Coronary artery (tissue), 2 donors: ENCODE measurements at places on chromosomes 7 and 10.

GRCh38 chr10:125213541-125214282, 53.3 kb upstream of the CTBP2 start:
- DNase-seq, result no peak

GRCh38 chr7:33062023-33062781, at the start of gene NT5C3A:
Gene NT5C3A (minus strand): TSS chr7:33062776. CDS start chr7:33062705, 71 bp downstream.
- peak; percentile 80 for DNase-seq

GRCh38 chr10:48446785-48447184, 140.3 kb downstream of the MAPK8 start:
- DNase-seq, result no peak

- DNase-seq, result no peak
Measured at GRCh38 chr7:73560109-73560835, 2.8 kb upstream of the BCL7B start.

DNA sequence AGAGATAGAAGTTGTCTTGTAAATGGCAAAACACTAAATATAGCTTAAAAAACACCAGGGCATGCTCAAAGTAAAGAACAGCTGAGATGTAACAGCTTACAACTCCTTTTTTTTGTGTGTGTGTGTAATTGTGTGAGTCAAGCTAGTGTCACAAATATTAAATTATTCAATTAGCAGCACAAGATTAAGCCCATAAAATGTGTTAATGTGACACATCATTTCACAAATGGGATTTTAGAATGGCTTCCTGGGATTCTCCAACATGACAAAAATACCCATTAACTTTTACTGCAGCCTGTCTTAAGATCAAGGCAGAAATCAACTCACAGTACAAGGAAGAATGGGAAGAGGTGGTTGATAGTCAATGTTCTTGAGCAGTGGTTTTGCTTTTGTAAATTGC, 251.4 kb downstream of the KIF20B start:
- DNase-seq, result no peak

DNA sequence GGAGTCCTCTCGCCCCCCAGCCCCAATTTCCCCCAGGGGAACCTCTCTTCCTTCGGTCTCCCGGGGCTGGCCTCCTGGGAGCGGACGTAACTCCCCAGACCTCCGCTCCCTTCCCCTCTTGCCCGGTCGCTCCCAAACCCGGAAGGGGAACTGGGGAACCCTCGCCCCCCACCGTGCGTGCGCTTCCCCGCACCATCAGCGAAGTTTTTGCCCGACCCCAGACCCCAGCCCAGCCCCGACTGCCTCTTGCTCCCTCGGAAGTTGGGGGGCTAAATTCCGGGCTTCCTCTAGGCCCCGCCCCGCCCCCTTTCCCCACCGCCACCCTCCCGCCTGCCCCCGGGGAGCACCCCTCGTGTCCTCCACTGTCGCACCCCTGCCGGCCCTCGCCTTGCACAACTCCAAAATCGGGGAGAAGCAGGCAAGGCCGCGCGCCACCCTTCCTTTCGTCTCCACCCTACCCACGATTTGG, 436 bp downstream of the GNB2 start:
- DNase-seq, result no peak

DNA sequence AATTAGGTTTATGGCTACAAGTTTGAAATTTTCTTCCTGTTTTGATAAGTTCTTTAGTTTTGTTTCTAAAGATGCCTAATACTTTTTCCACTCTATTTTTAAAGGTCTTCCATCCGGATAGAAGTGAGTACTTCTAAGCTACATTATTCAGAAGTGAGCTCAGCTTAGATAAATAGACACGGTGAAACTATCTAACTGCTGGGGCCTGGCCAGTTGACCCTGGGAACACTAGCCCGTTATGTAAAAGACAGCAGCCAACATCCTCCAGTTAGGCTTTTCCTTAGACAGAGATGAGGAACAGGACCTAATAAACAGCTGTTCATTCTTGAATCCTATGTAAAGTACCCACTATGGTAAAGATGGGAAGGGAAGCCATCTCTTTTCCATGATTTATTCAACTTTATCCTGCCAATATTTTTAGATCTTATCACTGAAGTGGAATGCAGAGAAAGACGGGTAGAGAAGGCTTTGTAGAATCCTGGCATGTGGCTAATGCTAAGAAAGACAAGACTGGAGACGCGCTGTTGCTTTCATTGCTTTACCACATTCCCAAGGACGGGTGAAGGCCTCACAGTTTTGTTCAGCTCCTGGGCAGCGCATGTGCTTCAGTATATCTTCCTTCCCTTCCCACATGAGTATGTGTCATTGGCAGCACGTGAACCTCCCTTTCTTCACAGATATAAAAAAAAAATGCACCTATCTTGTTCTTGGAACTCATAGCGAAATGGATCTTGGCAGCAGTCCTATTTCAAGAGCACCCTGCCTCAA, 340.0 kb upstream of the MEOX2 start:
- no peak for DNase-seq

DNA sequence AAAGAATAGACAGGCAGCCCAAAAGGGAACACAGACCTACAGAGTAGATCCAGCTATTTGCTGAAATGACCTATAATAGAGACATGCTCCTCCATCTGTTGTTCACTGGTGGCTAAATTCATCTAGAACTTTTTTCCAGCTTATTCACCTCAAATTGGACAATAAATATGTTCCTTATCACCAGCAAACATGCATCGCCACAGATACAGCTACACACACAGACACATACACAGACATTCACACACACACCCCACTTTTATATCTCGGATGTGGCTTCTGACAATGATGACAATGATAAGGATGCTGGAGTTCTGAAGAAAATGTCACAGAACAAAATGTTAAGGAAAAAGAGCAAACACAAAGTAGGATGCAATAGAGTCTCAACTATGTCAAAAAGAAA, 175.4 kb downstream of the LSM5 start:
- DNase-seq, result no peak

GRCh38 chr10:123092635-123093414, 42.9 kb upstream of the HMX3 start:
- DNase-seq, result no peak

GRCh38 chr7:54856856-54857255, 97.8 kb upstream of the SEC61G start:
- no peak for DNase-seq

GRCh38 chr10:79282388-79282787, 64.9 kb upstream of the PPIF start:
- no peak for DNase-seq

- DNase-seq, result no peak
Measured at GRCh38 chr7:66221442-66221841, 16.3 kb downstream of the TPST1 start.

- no peak for DNase-seq
Measured at GRCh38 chr7:28530175-28530802, 118.0 kb downstream of the CREB5 start.

GRCh38 chr7:23471106-23471859, 992 bp upstream of the IGF2BP3 start:
- no peak for DNase-seq

DNA sequence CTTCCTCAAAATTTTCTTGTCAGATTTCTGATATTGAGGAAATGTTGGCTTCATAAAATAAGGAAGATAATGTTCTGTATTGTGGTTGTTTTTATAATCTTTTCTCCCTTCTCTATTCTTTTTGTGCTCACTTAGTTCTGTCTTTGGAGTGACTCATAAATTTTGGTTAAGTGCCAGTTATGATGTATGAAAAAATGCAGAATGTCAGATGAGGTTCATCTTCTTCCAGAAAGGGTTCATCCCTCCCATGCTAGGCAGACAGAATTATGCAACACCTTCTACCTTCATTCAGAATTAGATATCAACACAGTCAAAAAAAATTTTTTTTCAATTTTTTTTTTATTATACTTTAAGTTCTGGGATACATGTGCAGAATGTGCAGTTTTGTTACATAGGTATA, 36.6 kb upstream of the CYP2C19 start:
- no peak for DNase-seq

DNA sequence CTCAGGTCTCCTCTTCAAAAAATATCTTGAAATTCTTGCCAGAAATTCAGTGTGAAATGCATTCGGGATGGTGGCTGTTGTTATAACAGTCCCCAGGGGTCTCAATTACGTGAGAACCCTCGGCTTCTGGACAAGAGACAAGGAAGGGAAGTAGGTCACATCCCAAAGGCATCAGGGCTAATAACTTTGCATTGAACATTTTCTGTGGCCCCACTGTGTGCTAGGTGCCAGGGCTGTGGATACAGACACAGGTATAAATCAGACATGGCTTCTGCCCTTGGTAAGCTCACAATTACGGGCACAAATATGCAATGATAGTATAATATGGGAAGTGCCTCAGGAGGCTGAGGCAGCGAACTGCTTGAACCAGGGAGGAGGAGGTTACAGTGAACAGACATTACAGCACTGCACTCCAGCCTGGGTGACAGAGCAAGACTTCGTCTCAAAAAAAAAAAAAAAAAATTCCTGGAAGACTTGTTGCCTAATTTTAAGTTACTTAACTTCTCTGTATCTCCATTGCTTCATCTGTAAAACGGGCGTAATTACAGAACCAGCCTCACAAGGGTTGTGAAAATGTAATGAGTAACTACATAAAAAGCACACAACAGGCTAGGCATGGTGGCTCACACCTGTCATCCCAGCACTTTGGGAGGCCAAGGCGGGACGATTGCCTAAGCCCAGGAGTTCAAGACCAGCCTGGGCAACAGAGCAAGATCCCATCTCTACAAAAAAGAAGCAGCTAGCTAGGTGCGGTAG, 2.5 kb upstream of the RHBDD2 start:
- DNase-seq, result no peak

DNA sequence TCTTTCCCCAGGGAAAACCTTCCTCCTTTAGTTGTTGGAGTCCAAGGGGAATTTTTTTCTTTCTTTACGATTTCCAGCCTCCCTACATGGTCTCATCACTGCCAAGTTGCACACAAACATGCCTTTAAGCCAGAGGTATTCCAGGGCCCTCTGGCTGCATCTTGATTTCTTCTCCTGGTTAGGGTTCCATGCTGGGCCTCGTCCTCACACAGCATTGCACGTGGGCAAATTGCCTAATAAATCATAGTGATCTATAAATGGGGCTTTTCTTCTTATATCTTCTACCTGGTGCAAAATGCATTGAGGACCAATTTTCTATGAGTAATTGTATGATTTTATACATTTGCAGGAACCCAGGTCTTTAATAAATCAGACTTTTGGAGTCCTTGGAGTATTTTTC, 284.2 kb downstream of the C7orf25 start:
- DNase-seq, result no peak

GRCh38 chr7:43689115-43689514, 40.2 kb downstream of the COA1 start:
- no peak for DNase-seq

GRCh38 chr7:108196004-108196403, 65.8 kb upstream of the LAMB4 start:
- DNase-seq, result no peak

GRCh38 chr7:154566877-154567276, 436.0 kb downstream of the PAXIP1 start:
- no peak for DNase-seq

DNA sequence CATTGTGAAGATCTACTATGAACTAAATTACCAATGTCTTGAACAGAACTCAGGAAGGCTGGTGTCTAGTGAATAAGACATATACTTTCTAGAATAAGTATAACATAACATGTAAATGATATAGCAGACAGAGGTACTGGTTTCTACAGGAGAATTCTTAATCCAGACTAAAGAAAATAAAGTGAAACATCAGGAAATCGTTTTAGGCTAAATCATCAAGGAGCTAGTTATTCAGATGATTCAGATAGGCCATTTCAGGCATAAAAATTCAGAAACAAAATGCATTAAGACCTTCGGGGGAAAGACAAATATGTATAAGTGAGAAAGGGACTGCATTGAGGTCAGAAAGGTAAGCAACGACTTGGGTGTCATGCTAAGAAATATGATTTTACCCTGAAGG, 170.6 kb downstream of the LRRN3 start:
- no peak for DNase-seq

DNA sequence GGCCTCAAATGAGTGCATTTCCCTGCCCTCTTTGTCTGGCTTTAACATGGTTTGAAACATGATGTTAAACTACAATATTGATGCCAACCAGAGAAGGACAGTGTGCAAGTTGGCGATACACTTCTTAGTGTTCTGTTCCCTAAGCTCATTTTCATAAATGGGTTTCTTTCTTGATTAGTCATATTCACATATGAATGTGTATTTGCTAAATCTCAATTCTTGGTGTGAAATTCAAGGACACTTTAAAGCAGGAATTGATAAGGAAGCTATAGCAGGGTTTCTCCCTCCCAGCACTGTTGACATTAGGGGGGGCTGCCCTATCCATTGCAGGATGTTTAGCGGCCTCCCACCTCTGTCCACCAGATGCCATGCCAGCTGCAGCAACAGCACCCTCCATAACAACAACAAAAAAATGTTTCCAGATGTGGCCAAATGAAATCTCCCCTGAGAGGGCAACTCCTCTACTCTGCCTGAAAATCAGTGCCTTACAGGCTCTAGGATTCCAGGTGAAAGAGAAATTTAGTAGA, 13.1 kb downstream of the CCNY start:
- no peak for DNase-seq

GRCh38 chr10:48943096-48943495, 3.5 kb upstream of the LRRC18 start:
- DNase-seq, result peak; percentile 43

- no peak for DNase-seq
Measured at GRCh38 chr7:69640216-69640615, 41.9 kb downstream of the AUTS2 start.

DNA sequence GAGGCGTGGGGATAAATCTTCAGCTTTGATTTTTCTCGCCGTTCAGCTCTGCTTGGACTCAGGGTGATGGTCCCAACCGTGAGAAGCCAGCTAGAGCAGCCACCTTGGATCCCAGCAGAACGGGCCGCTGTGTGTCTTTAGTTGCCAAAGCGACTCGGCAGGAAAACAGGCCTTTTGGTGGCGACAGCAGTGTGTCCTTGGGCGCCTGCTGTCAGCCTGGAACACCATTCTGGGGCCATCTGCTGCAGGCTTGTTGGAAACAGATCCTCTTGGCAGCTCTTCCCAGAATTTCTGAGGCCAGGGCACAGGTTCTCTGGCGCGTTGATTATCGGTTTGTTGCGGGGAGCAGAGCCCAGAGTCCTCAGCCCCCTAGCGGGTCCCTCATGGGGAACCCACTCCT, 97.6 kb downstream of the CUX1 start:
- DNase-seq, result no peak

- no peak for DNase-seq
Measured at GRCh38 chr7:80335511-80336231, 176.2 kb downstream of the GNAT3 start.
